Activated naive CD8-positive, alpha-beta T cell treated with anti-CD3 and anti-CD28 coated beads, Interleukin-2, amount 50 U/mL, for 24 hours (primary cell): ENCODE measurements at places on chromosomes 5 and 9.

DNA sequence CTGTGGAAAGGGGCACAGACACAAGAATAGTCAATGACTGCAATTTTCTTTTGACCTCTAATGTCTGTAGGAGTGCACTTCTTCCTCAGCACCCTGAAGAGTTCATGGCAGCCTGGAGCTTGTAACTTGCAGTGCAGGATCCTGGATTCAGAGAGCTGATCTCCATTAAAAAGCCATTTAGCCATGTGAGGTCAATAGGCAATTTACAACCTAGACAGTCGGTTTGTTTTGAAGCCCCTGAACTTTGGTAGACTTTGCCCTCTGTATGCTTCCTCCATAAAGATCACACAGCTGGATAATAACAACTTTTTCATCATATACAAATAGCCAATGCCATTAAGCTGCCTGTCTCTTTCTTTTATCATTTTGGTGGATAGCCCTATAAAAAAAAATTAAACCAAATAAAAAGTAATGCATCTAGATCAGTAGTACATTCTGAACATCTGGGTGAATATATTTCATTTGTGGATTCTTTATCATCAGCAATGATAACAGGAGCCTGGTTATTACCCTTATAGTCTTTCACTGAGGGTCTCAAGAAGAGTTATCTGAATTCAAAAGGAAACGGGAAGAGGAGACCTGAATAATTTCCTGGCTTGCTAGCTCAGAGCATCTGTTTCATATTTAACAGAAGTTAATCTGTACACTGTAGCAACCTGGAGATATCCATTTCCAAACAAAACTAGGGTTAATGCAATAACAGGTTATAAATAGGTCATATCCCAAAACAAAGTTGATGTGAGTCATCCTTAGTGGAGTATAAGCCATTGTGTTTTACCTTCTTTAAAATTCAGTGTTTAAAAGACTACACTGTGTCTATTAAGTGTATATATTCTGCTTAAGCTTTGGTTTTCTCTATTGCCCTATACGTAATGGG lies 193.8 kb upstream of the ACTBL2 start:
- no peak for DNase-seq

GRCh38 chr5:6744841-6745705 lies 31.8 kb downstream of the TENT4A start:
- no peak for DNase-seq

DNA sequence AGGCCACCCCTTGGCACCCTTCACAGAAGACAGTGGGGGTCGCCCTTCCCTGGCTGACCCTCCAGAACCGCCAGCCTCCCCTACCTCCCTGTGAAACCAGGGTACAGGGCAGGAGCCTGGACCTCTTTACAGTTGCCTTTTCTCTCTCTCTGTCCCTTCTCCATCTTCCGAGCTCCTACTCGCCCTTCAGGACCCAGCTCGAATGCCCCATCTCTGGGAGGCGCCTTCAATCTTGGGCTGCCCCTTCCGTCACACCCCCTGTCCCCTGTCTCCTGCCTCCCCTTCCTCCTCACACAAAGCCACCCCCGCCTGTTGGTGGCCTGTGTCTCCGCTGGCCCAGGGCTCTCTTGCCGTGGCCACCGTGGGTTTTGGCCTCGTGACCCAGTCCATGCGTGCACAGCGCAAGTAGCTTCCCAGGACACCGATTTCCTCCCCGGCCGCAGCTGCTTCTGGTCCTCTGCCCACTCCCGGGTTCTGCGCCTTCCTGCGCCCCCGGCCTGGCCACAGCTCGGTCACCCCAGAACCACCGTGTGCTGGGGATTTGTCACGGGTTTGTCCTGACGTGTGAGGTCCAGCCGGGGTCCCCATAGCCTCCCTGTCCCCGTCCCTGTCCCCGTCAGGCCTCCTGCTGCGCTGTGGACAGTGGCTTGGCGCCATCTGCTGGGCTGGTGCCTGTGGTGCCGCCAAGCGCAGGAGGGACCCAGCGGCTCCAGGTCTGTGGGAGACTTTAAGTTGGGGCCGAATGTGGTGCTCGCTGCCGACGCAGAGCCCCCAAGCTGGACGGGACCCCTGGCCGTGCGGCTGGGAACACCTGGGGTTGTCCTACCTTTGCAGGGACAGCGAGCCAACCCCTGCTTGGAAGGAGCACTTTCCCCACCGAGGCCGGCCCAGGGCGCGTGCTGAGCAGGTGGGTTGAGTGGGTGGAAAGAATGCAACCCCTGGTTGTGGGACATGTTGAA lies 4.0 kb upstream of the TMEM250 start:
- peak; percentile 82 for DNase-seq

GRCh38 chr5:125175348-125176004 lies 429.0 kb upstream of the ZNF608 start:
- no peak for DNase-seq

GRCh38 chr5:82365026-82365425 lies 86.9 kb upstream of the RPS23 start:
- DNase-seq: no peak

- DNase-seq: no peak
Measured at GRCh38 chr9:30574355-30575151, 1809.9 kb upstream of the ACO1 start.

- no peak for DNase-seq
Measured at GRCh38 chr5:146948666-146949065, 70.1 kb upstream of the PPP2R2B start.

GRCh38 chr5:157548513-157549282 lies 26.9 kb downstream of the ADAM19 start:
- no peak for DNase-seq

DNA sequence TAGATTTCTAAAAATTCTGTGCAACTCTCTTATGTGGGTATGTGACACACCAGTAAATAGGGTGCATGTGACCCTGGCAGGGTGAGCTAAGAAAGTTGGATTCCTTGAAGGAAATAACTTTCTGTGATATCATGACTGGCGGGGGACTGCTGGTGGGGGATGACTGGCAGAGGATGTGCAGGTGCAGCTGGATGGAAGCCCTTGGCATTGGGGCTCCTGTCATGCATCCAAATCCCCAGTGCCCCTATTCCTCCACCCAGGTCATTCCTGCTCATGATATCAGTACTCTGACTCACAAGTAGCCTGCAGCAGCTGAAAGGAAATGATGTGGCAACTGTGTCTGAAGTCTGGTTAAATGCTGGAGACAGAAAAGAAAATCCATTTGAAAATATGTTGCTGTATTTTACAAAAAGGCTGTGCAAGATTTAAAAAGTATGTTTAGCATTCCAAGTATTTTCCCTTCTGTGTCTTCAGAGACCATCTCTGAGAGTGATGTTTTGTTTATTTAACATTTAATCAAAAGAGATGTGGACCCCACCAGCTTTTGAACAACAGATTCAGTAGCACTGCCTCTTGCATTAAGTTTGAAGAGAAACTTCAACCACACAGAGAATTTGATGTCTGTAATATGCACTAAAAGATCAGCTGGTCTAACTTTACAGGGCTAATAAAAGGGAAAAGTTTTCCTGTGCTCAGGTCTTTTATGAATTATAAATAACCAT lies 17.9 kb upstream of the ZSWIM6 start:
- DNase-seq: no peak

- DNase-seq: no peak
Measured at GRCh38 chr5:121399879-121400278, 451.8 kb upstream of the FTMT start.

DNA sequence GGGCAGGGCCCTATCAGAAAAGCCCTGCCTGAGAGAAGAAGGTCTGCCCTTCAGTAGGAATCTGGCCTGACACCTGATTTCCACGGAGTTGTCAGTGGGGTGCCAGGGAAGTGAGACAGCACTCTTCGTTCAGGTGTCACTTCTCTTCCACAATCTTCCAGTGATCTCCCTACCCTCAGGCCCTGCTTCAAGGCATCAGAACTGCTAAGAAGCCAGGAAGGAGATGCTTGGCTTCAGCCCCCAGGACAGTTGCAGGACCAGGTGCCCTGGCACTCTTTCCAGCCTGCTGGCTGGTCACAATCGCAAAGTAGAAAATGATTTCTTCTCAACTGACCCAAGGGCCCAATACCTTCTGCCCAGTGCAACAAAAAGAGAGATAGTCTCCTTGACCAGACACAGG lies 50.3 kb downstream of the SPOCK1 start:
- no peak for DNase-seq

GRCh38 chr5:126855266-126855665 lies 78.3 kb downstream of the LMNB1 start:
- no peak for DNase-seq

DNA sequence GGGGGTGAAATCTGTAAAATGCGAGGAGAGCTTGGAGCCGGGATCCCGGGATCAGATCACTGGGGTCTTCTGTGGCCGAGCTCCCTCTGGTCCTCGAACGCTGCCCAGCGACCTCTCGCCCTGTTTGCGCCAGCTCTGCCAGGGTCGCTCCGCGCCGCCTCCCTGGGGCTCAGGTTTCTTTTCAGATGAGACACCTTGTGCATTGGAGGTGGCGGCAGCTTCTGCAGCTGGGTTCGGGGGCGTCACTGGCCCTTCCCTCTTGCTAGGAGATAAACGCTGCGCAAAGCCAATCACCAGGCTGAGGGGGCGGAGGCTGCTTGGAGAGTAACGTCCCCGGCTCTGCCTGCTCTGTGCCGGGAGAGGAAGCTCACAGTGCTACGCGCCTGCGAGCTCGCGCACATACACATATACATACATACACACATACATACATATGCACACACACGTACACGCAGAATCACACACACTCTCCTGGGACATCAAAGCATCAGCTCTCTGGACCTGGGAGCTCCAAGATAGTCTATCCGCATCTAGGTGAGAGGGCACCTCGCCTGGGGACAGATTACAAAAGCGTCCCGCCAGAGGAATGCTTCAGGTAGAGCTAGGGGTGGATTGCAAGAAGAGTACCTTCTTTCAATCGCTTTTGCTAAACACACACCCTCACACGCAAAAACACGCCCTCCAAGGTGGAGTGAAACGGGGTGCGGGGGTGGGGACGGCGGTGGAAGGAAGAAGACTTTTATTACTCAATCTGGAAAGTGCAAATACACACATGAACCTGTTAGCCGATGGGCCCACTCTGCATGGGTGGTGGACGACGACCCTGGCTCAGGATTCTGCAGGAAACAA lies at the start of gene ST8SIA4:
Gene ST8SIA4 (minus strand): TSS at position 244 of the 849 bp plus-strand sequence. CDS start 327 bp downstream, outside the sequence.
- peak; percentile 90 for DNase-seq

- no peak for DNase-seq
Measured at GRCh38 chr9:123450996-123451395, 95.0 kb downstream of the CRB2 start.

DNA sequence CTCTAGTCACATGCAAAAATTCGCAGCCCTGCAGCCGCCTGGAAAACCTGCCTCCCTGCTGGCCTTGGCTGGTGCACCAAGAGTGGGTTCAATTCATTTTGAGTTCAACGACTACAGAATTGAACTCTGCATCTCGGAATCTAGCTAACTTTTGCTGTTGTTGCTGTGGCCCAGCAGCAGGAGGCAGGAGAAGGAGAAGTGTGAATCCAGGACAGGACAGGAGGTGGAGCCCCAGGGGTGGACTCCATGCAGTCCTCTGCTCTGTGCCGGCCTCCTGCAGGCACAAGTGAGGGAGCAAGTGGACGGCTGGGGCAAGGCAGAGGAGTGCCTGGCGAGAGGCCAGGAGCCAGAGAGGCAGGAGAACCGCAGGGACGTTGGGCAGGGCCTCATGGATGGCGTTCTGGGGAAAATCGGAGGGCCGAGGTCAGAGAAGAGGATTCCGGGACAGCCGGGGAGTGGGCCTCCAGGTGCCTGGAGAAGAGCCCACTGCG lies 214.2 kb downstream of the FANCC start:
- DNase-seq: no peak

DNA sequence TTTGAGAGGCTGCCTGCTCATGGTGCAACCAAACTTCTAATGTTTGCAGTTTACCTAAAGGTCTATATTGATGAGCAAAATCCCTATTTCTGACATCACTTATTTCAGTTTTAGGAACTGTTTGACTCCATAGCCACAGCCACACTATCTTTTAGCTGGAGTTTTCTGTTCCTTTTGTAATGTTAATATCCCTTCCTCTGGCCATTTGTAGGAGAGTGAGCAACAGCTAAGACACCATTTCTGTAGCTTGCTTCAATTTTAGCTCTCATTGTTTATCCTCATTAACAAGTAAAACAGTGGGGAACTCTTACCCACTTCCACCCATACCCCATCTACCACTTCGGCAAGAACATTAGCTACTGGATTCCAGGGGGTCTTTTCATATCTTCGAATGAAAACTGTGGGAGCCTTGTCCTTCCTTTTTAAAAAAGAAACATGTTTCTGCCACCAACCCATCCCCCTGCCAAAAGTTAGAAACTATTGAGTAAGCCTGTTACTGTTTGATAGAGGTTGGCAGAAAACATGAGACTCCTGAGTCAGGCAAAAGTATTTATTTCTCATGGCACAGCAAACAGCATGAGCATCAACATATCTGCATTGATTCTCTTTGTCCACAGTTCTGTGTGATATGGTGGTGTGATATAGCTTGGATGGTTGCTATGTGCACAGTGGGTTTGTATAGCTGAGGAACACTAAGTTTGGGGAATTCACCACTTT lies 174.1 kb downstream of the MEF2C start:
- no peak for DNase-seq

- no peak for DNase-seq
Measured at GRCh38 chr9:124122813-124123462, 111.4 kb downstream of the LHX2 start.
